ENCODE measurements at places on chromosomes 1 and 21. TPM values are rescaled to one million over a fixed set of nuclear protein-coding genes. Genes with fewer than 3 reads are reported as not detected.

- peaks cover 76% of the 10 kb centered on the region for H3K4me1 ChIP-seq
- H3K4me3 ChIP-seq = no peak overlapping the region
- H3K27ac ChIP-seq = peak overlapping the region; percentile 100
- no peaks in the 10 kb centered on the region for H3K27me3 ChIP-seq
- DNase-seq = peak; percentile 84
- H3K36me3 ChIP-seq = peaks cover 12% of the 10 kb centered on the region
Measured at GRCh38 chr1:91697861-91698260, 188.1 kb downstream of the TGFBR3 start.

GRCh38 chr1:232377494-232377770 lies 252.5 kb downstream of the SIPA1L2 start:
- DNase-seq = peak; percentile 50
- H3K36me3 ChIP-seq = no peaks in the 10 kb centered on the region

- no peak for DNase-seq
- no peaks in the 10 kb centered on the region for H3K36me3 ChIP-seq
- no peak overlapping the region for H3K4me3 ChIP-seq
Measured at GRCh38 chr1:231317306-231318014, 20.2 kb downstream of the EXOC8 start.

SGIP1 gene
- 2.1 TPM for total RNA-seq

TNFRSF25 gene
- 5.6 TPM for total RNA-seq
